T-helper 1 cell (primary cell): ENCODE measurements at places on chromosomes 2 and 18.

- no peak for DNase-seq
These were observed 126.1 kb downstream of the MTX2 start for GRCh38 chr2:176395273-176395854.

DNA sequence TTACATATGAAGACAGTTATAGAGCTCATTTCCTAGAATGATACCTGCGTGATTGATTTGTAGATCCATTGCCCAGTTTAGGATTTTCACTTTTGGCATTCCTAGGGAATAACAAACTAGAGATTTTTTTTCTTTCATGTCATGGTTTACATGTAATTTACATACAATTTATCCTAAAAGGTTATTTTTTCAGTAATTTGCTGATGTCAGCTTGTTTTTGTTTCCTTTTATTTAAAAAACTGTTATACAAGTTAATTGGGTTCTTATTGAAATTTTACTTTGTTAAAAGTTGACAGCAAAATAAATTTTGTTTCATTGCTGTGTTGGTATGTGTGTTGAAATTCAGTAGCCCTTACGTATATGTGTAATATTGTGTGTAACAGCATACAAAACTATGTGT, 23.4 kb downstream of the MTX2 start:
- DNase-seq, result no peak

DNA sequence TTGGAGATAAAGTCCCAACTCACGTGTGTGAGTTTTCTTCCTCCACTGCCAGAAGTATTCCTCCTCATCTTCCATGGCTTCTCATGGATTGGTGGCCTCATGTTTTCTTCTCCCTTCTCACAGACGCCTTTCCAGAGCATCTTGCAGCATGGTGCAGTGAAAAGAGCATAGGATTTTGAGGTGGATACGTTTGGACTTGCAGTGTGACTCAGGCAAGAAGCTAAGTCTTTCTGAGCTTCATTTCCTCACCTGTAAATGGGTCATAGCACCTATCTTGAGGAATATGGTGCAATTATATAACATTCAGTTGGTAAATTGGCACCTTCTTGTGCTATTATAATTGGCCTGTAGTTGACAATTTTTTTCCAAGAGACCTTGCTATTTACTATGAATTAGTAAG, 247.6 kb downstream of the RDH14 start:
- no peak for DNase-seq

DNA sequence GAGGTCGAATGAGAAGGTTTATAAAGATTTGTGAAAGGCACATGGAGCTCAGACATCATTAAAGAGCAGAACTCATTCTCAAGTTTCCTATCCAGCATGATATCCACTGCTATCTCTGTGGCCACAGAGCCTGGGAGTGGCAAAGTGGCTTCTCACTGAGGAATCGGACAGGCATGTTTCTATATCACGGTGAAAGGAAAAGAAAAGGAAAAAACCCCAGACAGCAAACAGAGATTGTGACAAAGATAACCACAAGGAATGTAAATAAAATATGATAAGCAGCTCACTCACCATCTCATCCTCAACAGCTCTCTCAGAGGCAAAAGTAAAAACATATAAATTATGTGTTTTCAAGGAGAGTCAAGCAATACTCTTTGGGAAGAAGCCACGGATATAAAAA, 2.5 kb downstream of the PID1 start:
- DNase-seq, result no peak

GRCh38 chr2:215511454-215512346, 75.8 kb upstream of the FN1 start:
- no peak for DNase-seq

GRCh38 chr18:31965316-31965970, 22.5 kb upstream of the TRAPPC8 start:
- DNase-seq, result no peak

- no peak for DNase-seq
These were observed 28.1 kb downstream of the PIK3C3 start for GRCh38 chr18:41982942-41983660.

DNA sequence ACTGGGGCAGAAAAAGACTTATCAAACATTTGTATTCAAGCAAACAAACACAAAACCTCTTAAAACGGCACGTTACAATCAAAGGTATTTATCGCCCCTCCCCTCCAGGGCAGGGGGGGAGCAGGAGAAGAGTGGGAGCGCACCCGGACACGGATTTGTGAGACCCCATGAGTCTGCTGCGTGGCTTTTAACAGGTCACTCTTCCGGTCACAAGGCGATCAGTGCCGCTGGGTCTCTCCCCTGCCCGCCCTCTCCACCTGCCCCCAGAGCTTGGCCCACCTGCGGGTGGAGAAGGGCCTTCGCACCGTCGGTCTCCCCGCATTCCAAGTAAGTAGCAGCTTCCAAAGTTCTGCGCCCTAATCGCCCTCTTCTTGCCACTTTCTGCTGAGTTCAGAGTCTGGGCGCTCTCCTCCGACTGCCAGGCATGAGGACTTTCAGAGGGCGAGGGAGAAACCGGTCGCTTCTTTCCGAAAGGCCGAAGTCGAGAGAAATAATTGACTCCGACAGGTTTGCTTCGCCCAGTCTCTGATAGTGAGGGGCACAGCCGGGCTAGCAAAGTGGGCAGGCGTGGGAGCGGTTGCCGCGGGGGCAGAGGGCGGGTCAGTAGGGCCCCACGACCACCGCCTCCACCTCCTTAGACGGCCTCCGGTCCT, 800 bp downstream of the RPRM start:
- DNase-seq, result no peak

DNA sequence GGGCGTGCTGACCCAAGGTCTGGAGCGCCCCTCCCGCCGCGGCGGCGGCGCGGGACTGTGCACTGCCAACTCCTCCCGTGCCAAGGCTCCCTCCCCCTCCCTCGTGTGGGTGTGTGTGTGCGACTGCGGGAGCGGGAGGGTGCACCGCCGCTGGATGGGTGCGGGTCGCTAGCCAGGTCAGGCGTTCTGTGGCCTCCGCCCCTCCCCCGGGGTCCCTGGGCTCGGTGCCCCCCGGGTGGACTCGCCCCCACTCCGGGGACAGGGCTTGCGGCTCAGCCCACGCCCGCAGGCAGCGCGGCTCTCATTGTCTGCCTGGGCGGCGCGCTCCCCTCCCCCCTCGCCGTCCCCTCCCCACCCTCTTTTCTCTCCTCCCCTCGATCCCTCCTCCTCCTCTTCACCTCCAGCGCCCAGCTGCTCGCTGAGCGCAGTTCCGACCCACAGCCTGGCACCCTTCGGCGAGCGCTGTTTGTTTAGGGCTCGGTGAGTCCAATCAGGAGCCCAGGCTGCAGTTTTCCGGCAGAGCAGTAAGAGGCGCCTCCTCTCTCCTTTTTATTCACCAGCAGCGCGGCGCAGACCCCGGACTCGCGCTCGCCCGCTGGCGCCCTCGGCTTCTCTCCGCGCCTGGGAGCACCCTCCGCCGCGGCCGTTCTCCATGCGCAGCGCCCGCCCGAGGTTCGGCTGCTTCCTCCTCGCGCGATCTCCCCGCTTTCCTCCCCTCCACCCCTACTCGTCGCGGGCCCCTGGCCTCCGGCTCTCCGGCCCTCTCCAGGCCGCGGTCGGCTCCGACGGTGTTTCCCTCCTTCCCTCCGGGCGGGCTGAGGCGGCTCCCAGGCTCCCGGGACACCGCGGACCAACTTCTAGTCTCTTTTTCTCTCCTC, at the start of gene GATA6:
Gene GATA6 (plus strand): TSS at position 579 of the 878 bp plus-strand sequence. CDS start 1,556 bp downstream, outside the sequence.
- no peak for DNase-seq

DNA sequence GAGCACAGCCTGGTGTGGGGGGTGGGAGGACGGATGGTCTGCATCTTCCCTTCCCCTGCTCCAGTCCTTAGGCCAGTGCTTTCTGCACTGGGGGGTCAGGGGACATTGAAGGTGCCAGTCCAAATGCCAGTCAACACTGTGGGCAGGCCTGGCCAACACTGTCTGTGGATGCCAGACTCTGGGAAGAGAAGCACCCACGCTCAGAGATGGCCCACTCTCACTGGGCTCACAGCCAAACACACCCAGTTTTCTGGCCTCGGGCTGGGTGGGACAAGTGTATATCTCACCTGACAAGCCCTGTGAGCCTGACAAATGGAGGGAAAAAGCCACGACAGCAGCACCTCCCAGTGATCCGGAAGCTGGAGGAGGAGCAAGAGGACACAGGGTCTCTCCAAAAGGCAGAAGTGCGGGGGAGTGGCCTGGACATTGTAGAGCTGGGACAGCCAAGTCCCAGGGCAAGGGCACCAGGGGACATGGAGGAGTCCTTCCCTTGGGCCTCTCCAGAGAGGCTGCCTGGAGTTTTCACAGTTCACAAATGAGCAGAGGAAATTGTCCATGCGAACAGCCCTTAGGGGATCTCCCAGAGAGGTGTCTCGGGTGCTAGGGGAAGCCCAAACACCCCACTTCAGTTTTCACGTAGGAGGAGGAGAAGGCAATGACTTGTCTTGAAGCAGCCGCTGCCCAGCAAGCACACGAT, 79.3 kb downstream of the SDC1 start:
- no peak for DNase-seq

- no peak for DNase-seq
These were observed 31.3 kb upstream of the TANK start for GRCh38 chr2:161128885-161129284.

DNA sequence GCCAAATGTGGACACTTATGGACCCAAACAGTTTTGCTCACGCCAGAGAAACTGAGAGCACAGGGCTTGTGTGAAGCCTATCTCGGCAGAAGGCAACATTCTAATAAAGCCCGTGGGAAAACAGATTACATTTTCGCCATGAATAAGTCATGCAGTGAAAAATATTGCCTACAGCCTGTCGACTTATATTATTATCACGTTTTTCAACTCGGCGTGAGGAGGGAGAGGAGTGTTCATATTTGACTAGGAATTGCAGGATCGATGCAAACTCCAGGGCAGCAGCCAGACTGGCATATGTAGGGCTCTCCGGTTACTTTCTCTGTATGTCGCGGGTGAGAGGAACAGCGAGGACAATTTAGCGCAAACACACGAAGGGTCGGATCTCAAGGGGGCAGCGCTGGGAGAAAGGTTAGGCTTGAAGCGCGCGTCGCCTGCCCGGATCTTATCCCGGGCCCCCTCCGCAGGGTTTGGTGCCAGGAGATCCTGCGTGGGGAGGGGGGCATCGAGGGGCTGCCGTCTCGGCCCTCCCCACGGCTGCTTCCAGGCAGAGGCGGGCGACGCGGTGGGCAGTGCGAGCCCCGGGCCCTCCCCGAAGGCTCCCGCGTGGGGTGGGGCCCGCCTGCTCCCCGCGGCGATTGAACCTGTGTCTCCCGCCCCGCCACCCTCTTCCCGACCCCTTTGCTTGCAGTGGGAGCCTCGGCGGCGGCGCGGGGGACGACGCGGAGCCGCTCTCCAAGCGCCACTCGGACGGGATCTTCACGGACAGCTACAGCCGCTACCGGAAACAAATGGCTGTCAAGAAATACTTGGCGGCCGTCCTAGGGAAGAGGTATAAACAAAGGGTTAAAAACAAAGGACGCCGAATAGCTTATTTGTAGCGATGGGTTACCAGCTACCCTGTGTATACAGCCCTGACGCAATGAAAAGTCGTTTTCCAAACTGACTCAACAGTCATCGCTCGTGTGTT, 4.4 kb downstream of the ADCYAP1 start:
- no peak for DNase-seq

DNA sequence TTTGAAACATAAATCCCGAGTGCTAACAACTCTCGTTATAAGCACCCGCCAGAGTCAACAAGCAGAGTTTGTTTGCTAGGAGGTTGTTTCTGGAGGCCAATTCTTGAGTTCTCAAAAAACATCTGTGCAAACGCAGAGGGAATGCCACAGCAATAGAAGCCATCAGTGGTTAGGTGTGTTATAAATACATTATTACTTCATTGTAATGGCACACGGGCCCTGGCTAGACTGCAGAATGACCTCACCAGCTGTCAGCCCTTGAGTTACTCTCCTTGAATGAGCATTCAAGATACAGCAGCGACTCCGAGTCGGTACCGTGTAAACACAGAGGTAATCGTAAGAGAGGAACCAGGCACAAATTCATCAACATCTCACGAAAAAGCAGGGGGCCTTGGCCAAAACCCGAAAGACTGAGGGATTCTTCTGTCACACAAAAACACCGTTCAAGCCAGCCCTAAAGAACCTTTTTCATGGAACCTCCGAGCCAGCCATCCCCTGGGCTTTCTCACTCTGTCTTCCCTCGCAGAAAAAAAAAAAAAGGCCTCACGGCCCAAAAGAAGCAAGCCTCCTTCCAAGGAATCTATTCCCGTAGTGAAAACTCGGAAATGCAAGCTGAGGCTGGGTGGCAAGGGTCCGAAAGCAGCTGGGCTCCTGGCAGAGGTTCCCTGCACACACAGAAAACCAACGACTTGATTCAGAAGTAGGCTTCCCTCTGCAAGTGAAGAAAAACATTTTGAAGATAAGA, 133.7 kb upstream of the MEIS1 start:
- no peak for DNase-seq

GRCh38 chr18:80104364-80104779, 4.7 kb upstream of the ADNP2 start:
- DNase-seq, result no peak

GRCh38 chr2:187136646-187137045, 287.7 kb upstream of the ZSWIM2 start:
- no peak for DNase-seq

GRCh38 chr2:68121873-68122679, 35.6 kb upstream of the PNO1 start:
- DNase-seq, result peak; percentile 56

DNA sequence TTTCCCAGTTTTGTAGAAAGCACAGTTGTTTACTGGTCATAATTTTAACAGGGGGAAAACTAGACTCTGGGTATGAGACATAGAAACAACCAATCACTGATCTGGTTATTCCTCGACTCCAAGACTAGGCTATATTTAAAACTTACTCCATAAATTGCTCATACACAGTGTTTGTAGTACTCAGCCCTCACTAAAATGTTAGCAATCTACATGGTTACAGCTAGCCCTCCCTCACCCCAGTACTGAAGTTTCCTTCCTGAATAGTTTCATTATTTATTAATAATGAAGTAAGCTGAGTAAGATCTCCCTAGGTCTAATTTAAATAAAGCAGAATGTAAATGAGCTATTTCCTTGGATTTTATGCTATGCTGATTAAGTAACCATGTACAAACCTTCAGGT, 275.1 kb downstream of the CDH20 start:
- no peak for DNase-seq

- no peak for DNase-seq
These were observed 121.6 kb downstream of the PLCL1 start for GRCh38 chr2:197925976-197926375.

GRCh38 chr2:157312866-157313486, 12.6 kb downstream of the ERMN start:
- no peak for DNase-seq

GRCh38 chr2:9225806-9226205, 19.2 kb downstream of the ASAP2 start:
- no peak for DNase-seq

DNA sequence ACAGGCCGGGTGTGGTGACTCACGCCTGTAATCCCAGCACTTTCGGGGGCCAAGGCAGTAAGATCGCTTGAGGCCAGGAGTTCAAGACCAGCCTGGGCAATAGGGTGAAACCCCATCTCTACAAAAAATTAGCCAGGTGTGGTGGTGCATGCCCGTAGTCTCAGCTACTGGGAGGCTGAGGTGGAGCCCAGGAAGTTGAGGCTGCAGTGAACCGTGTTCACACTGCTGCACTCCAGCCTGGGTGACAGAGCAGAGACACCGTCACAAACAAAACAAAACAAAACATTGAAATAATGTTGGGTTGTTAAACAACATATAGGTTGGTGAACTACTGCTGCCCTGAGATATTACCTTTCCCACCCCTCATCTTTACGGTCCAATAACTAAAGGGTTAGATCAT, 48.8 kb upstream of the AGPS start:
- DNase-seq, result no peak
